ENCODE measurements at places on chromosomes 13 and 19. TPM values are rescaled to one million over a fixed set of nuclear protein-coding genes. Genes with fewer than 3 reads are reported as not detected.

Gene SIGLEC6
- total RNA-seq, result 0.86 TPM

Gene CELF5
- not detected for total RNA-seq

GRCh38 chr13:47250146-47250545 is 353.3 kb upstream of the HTR2A start:
- no peak for DNase-seq

DNA sequence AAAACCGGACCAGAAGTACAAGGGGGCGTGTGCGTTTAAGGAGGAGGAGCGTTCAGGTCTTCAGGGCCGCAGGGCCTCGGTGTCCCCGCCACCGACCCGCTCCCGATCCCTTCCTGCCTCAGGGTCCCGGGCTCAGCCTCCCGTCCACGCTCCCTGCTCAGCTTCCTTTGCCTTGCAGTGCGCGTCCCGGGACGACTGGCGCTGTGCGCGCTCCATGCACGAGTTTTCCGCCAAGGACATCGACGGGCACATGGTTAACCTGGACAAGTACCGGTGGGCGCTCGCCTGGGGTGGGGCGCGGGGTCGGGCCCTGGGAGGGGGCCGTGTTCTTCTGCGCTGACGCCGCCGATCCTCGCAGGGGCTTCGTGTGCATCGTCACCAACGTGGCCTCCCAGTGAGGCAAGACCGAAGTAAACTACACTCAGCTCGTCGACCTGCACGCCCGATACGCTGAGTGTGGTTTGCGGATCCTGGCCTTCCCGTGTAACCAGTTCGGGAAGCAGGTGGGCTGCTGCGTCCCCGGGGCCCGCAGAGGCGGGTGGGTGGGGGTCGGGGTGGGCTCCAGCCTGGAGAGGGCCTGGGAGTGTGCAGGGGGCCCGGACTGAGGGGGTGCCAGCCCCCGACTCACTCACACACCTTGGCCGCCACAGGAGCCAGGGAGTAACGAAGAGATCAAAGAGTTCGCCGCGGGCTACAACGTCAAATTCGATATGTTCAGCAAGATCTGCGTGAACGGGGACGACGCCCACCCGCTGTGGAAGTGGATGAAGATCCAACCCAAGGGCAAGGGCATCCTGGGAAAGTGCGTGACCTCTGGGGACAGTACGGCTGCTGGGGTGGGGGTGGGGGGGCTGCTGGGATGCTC is 1.4 kb downstream of the GPX4 start:
- DNase-seq, result peak; percentile 87

- peak; percentile 97 for DNase-seq
These were observed 372 bp upstream of the ZNF699 start for GRCh38 chr19:9309974-9310446.

All from posterior vena cava (tissue), 2 donors.